ENCODE measurements at places on chromosomes 16 and 17. TPM values are rescaled to one million over a fixed set of nuclear protein-coding genes. Genes with fewer than 3 reads are reported as not detected.

DNA sequence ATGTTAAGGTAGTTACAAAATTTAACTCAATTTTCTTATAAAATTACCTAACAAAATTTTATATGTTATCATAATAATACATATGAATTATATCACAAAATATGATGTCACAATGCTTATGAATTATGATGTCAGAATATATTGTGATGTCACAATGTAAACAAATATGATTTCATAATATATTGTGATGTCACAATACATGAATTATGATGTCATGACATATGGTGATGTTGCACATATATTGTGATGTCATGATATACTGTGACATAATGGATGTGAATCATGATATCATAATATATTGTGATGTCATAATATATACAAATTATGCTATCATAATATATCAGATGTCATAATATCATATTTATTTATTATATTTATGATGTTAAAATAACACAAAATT is 1879.9 kb downstream of the TP53TG3F start:
- no peak for DNase-seq

DNA sequence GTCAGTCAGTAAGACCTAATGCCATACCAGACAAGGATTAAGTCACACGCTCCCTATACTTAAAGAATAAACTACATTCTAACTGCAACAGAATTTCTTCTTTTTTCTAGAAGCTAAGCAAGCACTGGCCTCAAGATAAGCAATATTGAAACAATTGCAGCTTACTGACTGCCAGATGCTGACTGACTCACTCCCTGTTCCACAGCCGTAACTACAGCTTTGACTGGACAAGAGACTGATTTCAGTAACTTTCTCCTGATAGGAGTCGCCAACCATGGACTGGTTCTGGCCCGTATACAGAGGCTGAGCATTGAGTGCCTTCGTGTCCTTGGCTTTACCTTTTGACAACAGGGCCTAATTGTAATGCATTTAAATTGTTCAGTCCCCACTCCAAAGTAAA is 67.9 kb downstream of the TRIM37 start:
- DNase-seq: no peak

The SLFN12L gene
- 97.9 TPM for total RNA-seq

DNA sequence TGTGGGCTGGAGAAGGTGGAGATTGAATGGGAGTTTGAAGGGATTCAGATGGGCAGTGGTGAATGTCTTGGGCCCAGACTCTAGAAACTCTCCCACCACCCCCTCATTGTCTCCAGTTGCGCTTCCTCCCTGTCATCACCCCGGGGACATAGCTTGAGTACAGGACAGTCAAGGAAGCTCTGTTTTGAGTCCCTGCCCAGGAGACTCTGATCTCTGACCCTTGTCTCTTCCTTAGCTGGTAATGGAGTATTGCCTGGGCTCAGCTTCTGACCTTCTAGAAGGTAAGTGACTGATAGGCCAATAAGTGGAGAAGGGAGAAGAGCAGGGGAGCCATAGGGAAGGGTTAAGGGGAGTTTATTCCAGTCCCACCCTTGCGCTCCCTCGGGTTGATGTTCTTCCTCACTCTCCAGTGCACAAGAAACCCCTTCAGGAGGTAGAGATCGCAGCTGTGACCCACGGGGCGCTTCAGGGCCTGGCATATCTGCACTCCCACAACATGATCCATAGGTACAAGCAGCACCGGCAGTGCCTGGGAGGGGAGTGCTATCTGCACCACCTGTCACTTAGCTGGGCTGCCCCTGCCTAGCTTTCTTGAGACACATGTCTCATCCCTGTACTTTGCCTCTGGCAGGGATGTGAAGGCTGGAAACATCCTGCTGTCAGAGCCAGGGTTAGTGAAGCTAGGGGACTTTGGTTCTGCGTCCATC is 5.0 kb downstream of the TAOK2 start:
- DNase-seq: no peak

The NACA2 gene
- not detected for total RNA-seq

The MGAT5B gene
- total RNA-seq: 0.12 TPM

DNA sequence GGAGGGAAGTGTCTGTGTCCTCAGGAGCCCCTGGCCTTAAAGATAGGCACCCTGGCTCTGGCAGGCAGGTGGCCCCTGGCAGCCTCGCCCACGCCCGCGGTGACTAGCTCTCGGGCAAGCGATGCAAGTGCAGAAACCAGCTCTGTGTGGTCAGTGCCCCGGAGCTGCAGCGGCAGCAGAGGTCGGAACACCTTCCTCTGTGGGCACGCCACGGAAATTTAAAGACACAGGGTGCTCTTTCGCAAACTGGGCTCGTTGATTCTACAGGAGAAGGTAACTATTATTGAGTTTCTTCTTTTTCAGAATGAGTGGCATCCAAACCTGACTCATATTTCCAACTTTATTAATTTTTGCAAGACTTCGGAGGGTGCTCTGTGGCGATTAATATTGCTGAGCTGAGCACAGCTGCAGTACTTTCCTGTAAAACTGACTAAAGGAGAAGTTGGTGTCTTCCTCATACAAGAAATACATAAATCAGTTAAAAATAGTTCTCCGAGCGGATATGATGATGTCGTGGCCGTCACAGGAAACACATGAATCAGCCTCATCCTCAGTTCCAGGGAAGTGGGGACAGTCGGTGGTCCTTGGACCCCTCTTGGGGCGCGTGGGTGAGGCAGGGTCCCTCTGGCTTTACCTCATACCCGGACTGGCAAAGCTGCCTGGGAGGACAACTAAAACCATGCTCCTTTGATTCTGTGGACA is 120.2 kb downstream of the METRNL start:
- peak; percentile 59 for DNase-seq

GRCh38 chr16:71276589-71277334 is 12.4 kb downstream of the CMTR2 start:
- no peak for DNase-seq

DNA sequence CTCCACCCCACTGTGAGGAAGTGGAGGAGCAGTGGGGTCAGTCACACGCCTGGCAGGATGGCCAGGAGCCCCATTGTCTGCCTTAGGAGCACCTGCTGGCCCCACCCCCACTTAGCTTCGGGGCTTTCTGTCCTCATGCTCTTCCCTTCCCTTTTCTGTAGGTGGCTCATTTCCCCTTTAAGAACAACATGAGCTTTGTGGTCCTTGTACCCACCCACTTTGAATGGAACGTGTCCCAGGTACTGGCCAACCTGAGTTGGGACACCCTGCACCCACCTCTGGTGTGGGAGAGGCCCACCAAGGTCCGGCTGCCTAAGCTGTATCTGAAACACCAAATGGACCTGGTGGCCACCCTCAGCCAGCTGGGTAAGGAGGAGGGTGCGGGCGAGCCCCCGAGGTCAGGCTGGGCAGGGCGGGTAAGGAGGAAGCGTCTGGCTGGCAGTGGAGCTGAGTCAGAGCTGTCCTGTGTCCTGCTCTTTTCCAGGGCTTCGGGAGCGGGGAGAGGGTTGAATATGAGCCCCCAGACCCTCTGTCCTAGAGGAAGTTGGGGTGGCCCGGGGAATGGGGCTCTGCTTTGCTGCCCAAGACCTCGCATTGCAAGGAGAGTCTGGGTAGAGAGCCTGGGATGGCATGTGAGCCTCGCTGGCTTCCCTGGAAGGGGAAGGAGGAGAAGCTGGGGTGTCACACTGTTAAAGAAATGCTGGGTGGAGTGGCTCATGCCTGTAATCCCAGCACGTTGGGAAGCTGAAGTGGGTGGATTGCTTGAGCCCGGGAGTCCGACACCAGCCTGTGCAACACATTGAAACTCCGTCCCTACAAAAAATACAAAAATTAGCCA is 9.2 kb upstream of the SERPINF1 start:
- DNase-seq: no peak

The SGCA gene
- not detected for total RNA-seq
